ENCODE measurements at places on chromosomes 4 and X. TPM values are rescaled to one million over a fixed set of nuclear protein-coding genes. Genes with fewer than 3 reads are reported as not detected.

Gene MED14
- 46.6 TPM for total RNA-seq

Gene DOK7
- 0.27 TPM for total RNA-seq

Gene SLC25A53
- 5.5 TPM for total RNA-seq

Gene GPC4
- 0.31 TPM for total RNA-seq

Gene EOLA2
- total RNA-seq, result 41.0 TPM

Gene RTL5
- 0.05 TPM for total RNA-seq

Gene ADGRG2
- not detected for total RNA-seq

Gene XAGE1B
- not detected for total RNA-seq

Gene SHROOM4
- 0.03 TPM for total RNA-seq

Gene YTHDC1
- total RNA-seq, result 65.6 TPM

Gene PHKA2
- total RNA-seq, result 25.6 TPM

Gene CACNA1F
- 0.05 TPM for total RNA-seq

Gene TEX13B
- total RNA-seq, result not detected

Gene HTRA3
- total RNA-seq, result 0.08 TPM

Gene GLUD2
- total RNA-seq, result 0.13 TPM

Gene JCHAIN
- total RNA-seq, result 276 TPM

Gene ZDHHC15
- total RNA-seq, result 0.05 TPM

Gene TLR10
- total RNA-seq, result 52.8 TPM

Gene PDHA1
- 232 TPM for total RNA-seq

Gene NSG1
- total RNA-seq, result 0.10 TPM

Gene P2RY4
- 0.13 TPM for total RNA-seq

Gene TKTL2
- not detected for total RNA-seq

Gene TRPC3
- not detected for total RNA-seq

Gene ZNF280C
- 5.8 TPM for total RNA-seq

Gene MAML3
- total RNA-seq, result 0.28 TPM

Gene CYTL1
- not detected for total RNA-seq

Gene HERC6
- total RNA-seq, result 5.9 TPM

Gene CFAP99
- total RNA-seq, result not detected

Gene NBDY
- 41.9 TPM for total RNA-seq

Gene PDCL2
- total RNA-seq, result not detected

Gene TNIP3
- total RNA-seq, result 0.56 TPM

Gene CD38
- 19.0 TPM for total RNA-seq

Gene IGBP1
- total RNA-seq, result 55.2 TPM

Gene RBBP7
- total RNA-seq, result 167 TPM

Gene FAM149A
- 0.38 TPM for total RNA-seq

Gene CYLC1
- not detected for total RNA-seq

Gene SH3TC1
- 47.0 TPM for total RNA-seq

Gene AFM
- total RNA-seq, result not detected

Gene FAM236D
- total RNA-seq, result not detected

Gene TMEM47
- 0.10 TPM for total RNA-seq

Gene UCHL1
- 102 TPM for total RNA-seq

Gene CXCL3
- total RNA-seq, result not detected

Gene C4orf54
- total RNA-seq, result not detected

Gene LNX1
- 1.4 TPM for total RNA-seq

Gene ZNF674
- 2.7 TPM for total RNA-seq

Gene SLC10A4
- total RNA-seq, result not detected

Gene DAPP1
- 46.5 TPM for total RNA-seq

Gene PRKX
- 34.6 TPM for total RNA-seq

Gene FSTL5
- total RNA-seq, result 0.28 TPM

Gene INPP4B
- 1.1 TPM for total RNA-seq

Gene BDH2
- total RNA-seq, result 19.7 TPM

Gene RPA4
- 0.62 TPM for total RNA-seq

Gene RHOXF2B
- total RNA-seq, result not detected

Gene HTR2C
- total RNA-seq, result not detected

Gene KLHL13
- total RNA-seq, result 13.5 TPM

Gene TRMT10A
- 6.7 TPM for total RNA-seq

Gene RASSF6
- 0.62 TPM for total RNA-seq

Gene PDGFC
- total RNA-seq, result 0.18 TPM

Data from GM12878 (cell line).